SW 1271 (cell line): ENCODE measurements at places on chromosomes 6 and 20.

DNA sequence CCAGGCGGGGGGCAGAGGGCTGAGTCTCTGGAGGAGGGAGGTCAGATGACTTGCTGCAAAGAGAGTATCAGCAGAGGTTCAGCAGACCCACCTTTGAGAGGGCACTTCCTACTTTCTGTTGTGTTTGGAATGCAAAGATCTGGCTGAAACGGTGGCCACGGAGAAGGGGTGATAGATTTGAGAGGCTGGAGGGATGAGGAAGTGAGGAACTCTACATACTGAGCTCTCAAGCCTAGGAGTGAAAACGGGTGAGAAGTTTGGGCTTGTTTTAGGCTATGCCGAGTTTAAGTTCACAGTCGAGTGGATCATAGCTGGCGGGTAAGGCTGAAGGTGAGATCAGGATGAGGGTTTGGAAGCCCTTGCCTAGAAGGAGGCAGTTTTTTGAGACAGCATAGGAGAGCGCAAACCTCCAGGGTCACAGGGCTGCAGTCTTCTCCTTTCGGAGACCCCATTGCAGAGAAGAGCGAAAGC lies 477 bp upstream of the ITPA start:
- DNase-seq = no peak

DNA sequence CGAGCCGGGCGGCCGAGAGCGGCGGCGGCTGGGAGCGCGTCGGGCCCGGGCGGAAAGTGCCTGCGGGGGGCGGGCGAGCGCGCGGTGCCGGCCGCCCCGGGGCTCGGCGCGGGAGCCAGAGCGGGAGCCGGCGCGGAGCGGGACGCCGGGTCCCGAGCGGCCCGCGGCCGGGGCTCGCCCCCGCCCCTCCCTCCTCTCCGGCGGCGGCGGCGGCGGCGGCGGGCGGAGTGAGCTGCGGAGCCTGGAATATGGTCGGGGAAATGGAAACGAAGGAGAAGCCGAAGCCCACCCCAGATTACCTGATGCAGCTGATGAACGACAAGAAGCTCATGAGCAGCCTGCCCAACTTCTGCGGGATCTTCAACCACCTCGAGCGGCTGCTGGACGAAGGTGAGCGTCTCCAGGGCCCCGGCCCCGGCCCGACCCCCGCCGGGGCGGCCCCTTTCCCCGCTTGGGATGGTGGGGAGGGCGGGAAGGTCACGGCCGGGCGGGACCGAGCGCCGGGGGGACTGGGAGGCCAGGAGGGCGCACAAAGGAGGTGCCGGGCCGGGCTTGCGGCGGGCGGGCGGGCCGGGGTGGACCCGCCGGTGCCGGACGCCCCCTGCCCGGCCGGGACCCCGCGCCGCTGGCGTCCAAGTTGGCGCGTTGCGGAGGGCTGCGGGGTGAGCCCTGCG lies 565 bp downstream of the QKI start:
- no peak for DNase-seq

GRCh38 chr6:17630511-17631073 lies 30.5 kb downstream of the FAM8A1 start:
- no peak for DNase-seq

- no peak for DNase-seq
Measured at GRCh38 chr20:44633872-44634600, 17.5 kb downstream of the ADA start.

GRCh38 chr6:5139828-5140771 lies 55.0 kb downstream of the PPP1R3G start:
- DNase-seq = no peak

GRCh38 chr6:152232501-152233151 lies 404.5 kb downstream of the SYNE1 start:
- no peak for DNase-seq

- no peak for DNase-seq
Measured at GRCh38 chr6:48024956-48025355, 86.0 kb downstream of the PTCHD4 start.

- DNase-seq = no peak
Measured at GRCh38 chr6:157089258-157089657, 234.1 kb downstream of the TMEM242 start.

DNA sequence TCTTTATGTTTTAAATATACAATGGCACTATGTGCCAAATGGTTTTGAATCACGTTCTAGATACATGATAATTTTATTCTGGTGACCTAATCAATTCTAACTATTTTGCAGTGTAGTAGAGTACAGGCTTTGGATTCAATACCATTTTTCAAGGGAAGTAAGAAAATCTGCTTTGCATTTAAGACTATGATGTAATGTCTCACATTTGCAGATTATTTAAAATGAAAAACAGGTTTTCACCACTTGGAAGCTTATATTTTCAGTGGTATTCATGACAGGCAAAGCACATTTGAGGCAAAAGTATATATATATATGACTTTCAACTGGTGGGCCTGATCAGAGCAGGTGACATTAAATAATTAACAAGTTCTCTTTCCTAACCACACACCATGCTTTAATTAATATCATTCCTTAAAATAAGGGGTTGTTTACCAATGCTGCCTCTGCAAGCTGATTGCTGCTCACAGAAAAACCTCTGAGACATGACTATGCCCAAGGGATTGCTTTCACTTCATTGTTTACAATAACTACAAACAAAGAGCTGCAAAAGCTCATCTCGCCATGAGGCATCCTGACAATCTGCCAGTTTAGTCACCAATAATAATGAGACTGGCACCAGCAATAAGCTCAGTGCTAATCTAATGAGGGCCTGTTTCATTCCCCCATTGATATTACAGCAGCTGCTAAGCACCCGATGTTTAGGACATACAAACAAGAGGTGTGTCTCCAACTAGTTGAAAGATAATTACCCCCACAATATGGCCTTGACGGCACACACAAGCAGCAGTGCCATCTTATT lies 1176.0 kb upstream of the GJE1 start:
- DNase-seq = no peak

DNA sequence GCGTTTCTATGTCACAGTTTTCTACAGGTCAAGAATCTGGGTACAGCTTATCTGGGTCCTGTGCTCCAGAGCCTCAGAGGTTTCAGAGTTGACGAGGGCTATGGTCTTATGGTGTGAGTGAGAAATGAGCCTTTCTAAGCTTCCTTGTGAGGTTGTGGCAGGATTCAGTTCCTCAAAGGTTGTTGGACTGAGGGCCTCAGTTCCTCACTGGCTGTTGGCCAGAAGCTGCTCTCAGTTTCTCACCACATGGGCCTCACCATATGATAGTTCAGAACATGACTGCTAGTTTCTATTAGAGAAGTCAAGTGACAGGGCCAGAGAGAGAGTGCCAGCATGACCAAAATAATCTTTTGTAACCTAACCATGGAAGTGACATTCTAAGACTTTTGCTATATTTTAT lies 96.1 kb downstream of the NUS1 start:
- DNase-seq = no peak

GRCh38 chr6:10555625-10556309 lies 34.6 kb downstream of the GCNT2 start:
- no peak for DNase-seq

GRCh38 chr6:106735136-106735633 lies 105.8 kb downstream of the QRSL1 start:
- no peak for DNase-seq

- DNase-seq = no peak
Measured at GRCh38 chr20:4554346-4554745, 167.4 kb upstream of the PRND start.

GRCh38 chr20:62054451-62054953 lies 11.2 kb downstream of the TAF4 start:
- no peak for DNase-seq

DNA sequence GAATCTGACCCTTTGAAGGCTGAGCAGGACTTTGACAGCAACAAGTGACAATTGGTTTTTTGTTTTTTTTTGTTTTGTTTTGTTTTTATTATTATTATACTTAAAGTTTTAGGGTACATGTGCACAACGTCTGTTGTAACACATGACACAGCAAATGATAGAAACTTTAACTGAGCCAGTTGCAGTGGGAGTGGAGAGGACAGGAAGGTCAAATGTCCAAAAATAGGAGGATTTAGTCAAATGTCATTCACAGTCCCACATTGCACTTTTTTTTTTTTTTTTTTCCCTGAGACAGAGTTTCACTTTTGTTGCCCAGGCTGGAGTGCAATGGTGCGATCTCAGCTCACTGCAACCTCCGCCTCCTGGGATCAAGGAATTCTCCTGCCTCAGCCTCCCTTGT lies 223.0 kb downstream of the HIVEP2 start:
- DNase-seq = no peak

GRCh38 chr6:119856136-119856535 lies 506.6 kb upstream of the MAN1A1 start:
- DNase-seq = no peak

GRCh38 chr6:3392930-3393835 lies 63.7 kb downstream of the SLC22A23 start:
- no peak for DNase-seq

DNA sequence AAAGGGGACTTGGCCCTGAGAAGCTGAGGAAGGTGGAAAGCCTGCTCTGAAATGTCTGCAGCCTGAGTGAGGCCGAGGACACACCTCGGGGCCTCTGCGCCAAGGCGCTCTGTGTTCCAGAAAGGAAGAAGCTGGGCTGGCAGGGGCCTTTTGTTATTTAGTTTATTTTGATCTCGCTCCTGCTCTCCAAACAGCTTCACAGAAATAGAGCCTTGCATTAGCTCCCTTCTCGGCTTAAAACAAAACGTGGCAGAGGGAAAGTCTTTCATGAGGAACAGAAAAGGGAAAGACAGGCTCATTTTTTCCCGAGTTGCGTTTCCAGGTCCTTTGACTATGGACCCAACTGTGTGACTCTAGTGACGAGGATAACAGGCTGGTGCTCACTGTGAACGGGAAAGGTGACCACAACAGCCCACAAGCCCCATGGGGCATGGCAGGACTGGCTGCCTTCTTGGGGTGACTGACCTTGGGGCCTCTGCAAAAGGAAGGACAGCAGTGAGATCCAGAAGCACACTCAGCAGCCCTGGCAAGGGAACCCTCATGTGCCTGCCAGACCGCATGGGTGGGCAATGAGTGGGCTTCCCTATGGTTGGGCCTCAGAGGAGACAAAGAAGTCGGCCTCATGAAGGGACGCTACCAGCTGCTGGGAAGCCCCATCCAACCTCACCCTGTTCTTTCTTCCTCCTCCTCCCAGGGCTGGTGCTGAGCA lies 18.7 kb downstream of the LEMD2 start:
- DNase-seq = no peak

DNA sequence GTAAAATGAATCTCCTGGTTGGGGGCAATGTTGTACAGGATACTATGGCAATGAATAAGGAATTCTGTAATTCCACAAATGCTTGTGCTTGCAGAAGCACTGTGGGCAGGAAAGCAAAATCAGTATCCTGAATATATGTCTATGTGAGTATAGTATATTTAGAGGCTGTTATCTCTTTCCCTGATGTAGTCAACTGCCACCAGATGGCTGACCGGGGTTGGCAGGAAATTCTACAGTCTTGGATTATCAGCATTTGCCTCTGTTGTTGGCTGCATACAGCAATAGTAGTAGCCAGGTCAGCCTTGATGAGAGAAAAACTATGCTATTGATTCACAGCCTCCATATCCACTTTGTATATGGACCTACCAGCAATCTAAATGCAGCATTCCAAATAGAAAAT lies 425.1 kb upstream of the JAG1 start:
- no peak for DNase-seq
